ENCODE measurements at places on chromosomes 16 and 17.

DNA sequence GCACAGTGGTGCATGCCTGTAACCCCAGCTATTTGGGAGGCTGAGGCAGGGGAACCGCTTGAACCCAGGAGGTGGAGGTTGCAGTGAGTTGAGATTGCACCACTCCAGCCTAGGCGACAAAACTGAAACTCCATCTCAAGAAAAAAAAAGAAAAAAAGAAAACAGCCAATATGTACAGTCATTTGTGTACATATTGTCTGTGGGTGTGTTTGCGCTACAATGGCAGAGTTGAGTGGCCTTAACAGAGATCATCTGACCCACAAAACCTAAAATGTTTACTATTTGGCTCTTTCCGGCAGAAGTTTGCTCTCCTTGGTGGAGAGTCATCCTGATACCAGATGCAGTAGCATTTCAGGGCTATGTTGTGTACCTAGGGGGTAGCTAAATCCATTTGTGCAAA is 57.9 kb downstream of the ARSG start:
- no peak for DNase-seq

DNA sequence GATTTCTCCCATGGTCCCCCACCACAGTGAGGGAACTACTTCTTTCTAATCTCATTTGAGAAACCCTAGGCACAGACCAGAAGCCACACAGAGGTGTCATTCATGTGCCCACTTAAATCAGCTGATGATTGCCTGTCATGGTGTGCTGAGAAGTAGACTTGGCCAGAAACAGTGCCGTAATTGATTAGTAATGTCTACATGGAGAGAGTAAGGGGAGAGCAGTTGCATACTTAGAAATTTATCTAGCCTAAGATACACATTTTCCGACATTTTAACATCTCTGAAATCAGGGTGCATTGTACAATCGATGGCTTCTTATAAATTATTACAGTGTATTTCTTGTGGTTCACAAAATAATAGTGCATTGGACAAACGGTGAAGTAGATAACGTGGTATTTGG is 271.8 kb downstream of the IRF8 start:
- DNase-seq: no peak

- peak; percentile 73 for DNase-seq
These were observed 102.8 kb downstream of the FOXL1 start for GRCh38 chr16:86681031-86681756.

- DNase-seq: no peak
These were observed 49.0 kb upstream of the HLF start for GRCh38 chr17:55215711-55216110.

Data from astrocyte (in vitro differentiated cells and primary cell).